ENCODE measurements at places on chromosomes 1 and 21.

DNA sequence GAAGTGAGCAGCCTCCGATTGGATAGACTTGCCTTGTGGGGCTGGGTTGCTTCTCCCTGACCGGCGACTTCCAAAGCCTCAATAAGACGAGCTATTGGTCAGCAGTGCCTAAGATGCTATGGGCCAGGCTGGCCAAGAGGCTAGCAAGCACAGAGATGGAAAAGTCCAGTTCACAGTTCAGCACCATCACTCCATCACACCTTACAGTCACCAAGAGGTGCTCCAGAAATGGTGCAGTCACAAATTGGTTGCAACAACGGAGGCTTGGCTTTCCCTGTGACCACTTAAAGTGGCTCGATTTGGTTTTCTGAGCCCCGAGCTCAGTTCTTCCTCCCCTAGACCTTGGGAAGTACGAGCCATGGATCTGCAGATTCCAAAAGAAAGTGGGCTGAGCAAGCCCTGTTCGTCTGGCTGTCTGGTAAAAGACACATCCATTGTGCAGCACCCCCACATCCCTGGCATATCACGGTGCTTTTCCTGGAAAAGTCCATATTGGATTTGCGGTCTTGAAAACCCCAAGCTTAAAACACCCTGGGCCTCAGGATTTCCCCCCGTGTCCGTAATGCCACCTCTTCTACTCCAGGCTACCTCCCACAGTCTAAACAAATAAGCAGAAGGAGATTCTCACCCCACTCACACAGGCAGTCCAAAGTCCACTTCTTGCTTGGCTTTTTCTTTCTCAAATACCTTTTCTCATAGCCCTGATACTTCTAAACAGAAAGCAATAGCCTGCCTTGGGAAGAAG, 1.3 kb downstream of the SLAMF1 start:
- no peak for DNase-seq

DNA sequence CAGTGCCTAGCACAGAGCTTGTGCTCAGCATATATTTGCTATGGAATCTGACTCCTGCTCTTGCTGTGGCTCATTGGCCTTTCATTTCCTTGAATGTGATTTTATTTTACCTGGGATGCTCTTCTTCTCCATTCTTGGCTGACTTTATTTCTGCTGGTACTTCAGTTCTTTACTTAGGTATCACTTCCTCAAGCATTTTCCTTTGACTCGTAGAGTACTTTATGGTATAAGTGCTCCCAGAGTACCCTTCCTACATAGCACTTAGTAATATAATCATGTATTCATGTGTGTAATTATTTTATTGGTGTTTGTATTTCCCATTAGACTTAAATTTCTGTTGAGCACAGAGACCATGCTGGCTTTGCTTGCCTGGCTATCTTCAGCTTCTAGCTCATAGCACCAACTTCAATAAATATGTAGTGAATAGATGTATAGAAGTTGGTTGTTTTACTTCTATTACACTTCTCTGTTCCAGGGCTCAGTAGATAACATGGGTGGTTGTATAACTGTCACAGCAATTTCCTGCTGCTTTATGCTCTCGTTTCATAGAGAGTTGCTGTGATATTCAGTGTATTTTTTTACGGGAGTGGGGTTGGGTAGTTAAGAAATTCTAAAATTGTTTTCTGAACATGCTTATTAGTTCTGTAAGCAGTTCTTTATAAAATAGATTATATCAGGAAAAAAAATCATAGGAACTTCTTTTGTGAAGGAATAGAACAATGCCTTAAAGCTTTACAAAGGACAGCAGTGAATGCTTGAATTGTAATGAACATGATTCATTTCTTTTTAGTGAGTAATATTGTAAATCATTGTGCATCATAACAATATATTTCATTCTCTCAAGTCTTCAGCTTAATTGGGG, 112.2 kb downstream of the NEK7 start:
- no peak for DNase-seq

DNA sequence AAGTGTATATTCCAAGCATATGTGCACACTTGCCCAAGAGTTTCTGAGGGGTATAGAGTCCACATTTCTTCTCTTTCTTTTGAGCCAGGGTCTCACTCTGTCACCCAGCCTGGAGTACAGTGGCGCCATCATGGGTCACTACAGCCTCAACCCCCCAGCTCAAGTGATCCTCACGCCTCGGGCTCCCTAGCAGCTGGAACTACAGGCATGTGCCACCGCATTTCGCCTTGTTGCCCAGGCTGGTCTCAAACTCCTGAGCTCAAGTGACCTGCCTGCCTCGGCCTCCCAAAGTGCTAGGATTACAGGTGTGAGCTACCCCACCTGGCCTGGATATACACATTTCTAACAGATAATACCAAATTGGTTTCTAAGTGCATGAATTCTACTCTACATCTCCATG, 17.1 kb upstream of the SRP9 start:
- DNase-seq: no peak

- no peak for DNase-seq
These were observed 6.5 kb downstream of the KANK4 start for GRCh38 chr1:62312698-62313097.

- no peak for DNase-seq
These were observed 58.2 kb upstream of the ABCG1 start for GRCh38 chr21:42160765-42161164.

DNA sequence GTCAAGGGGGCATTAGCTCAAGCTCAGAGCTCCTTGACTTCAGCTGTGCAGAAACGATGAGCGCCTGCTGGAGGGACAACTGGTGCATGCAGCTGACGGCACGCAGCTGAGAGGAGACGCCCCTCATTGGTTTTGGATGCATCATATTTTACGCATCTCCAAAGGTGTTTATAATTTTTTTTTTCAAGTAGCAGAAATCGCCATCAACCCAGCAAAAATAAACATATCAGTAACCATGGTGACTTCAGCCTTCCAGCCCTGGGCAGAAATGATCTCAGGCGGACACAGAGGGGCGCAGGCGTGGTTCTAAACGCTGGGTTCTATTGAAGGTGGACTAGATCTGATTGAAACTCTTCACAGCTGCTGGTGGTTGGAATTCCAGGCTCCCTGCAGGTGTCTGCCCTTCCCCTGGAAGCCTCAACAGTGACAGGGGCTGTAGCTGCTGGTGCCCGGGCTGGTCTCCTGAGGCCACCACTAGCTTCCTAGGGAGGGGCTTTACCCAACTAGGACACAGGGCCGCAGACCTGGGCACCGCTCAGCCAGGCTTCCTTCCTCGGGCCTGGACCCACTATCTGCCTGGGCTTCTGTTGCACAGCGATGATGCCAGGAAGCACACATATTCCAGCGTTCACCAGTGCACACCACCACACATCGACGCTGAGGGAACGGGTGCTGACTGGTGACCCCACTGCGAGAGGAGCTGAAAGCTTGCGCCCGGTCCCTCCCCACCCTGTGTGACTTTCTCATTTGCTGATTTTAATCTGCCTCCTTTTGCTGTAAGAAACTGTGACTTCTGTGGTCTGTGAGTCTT, 63.7 kb upstream of the ABCG1 start:
- no peak for DNase-seq
